ENCODE measurements at places on chromosomes 16 and 17.

- peak; percentile 39 for DNase-seq
Observed at GRCh38 chr17:67718325-67718941, 697 bp downstream of the NOL11 start.

DNA sequence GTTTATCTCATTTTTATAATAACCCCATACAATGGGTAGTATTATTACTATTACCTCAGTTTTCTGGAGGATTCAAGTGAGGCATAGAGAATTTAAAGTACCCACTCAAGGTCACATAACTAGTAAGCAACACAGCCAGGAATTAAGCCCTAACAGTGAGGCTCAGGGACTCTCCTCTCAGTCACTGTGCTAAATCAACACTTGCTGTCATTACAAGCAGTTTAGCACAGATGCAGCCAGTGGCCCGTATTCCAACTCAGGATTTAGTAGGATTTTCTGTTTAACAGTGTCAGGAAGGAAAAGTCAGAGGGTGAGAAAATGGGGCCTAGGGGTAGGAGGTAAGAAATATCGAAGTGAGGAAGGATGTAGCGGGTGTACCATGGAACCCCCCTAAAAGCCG lies 536.9 kb downstream of the TMEM114 start:
- DNase-seq, result no peak

- no peak for DNase-seq
Observed at GRCh38 chr17:78840530-78840779, 159 bp downstream of the USP36 start.

DNA sequence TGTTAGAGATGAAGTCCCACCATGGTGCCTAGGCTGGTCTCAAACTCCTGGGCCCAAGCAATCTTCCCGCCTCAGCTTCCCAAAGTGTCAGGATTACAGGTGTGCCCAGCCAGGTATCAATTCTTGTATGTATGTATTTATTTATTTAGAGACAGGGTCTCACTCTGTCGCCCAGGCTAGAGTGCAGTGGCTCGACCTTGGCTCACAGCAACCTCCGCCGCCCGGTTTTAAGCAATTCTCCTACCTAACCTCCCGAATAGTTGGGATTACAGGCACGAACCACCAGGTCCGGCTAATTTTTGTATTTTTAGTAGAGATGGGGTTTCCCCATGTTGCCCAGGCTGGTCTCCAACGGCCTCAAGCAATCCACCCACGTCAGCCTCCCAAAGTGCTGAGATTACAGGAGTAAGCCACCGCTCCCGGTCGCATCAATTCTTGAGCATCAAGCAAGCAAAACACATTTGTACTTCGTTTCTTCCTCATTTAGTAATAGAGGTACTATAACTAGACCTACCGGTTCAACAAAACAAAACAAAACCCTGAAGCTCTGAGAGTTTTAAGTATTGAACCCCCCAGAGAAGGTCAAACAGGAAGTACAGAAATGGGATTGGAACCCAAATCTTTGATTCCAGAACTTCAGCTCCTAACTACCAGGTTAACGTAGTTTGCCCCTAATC lies 1.0 kb upstream of the ZNF500 start:
- DNase-seq, result peak; percentile 24

- DNase-seq, result no peak
Observed at GRCh38 chr16:56190048-56190676, 1.1 kb upstream of the GNAO1 start.

All from stimulated activated CD4-positive, alpha-beta T cell treated with anti-CD3 and anti-CD28 coated beads, Interleukin-2, amount 100 ng/mL, for 24 hours (primary cell).